ENCODE measurements at places on chromosomes 2 and 18.
A peak's percentile ranks its signal among the peaks of the same experiment; 100 is the strongest.

DNA sequence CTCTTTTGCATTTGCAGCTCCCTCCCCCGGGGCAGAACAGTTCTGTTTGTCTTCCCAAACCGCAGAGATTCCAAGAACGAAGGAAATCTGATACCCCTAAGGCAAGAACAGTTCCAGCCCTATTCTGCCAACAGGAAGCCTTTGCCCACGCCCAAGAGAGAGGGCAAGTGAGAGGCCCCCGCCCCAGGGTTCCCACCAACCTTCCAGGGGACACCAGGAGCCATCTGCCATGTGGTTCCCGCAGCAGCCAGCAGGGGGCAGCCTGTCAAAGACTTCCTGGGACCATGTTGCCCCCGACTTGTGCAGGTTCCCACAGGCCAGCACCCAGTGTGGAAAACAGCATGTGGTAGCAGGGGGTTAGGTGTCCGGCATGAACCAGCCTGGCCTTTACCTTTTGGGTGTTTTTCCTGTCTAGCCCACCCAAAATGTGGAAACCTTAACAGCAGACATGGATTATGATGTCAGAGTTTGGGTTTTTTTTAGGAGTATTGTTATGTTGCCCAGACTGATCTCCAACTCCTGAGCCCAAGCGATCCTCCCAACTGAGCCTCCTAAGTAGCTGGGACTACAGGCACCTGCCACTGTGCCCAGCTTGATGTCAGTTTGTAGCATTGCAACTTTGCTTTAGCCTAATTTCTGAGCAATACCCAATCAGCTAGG, 21.7 kb upstream of the EFHD1 start:
- peak; percentile 35 for DNase-seq

DNA sequence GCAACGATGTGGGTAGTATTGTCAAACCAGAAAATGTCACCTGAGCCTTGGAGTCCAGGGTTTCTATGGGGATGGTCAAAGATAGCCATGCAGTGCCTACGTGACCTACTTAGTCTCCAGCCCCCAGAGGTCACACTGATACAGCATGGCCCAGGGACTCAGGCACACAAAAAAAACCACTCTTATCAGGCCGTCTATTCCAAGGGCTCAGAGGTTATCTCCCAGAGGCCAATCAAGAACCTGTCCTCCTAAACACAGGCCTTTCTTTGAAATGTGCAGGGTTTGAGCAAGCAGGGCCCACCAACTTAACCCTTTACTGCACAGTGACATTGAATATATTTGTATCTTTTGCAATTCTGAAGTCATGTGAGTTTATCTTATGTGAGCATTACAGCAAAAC, 82.7 kb downstream of the MRO start:
- no peak for DNase-seq

- no peak for DNase-seq
These were observed 62.5 kb downstream of the GPR39 start for GRCh38 chr2:132479155-132479554.

- no peak for DNase-seq
These were observed 7.1 kb upstream of the PPP1R1C start for GRCh38 chr2:181978351-181979150.

GRCh38 chr2:94869552-94870439, 1.4 kb upstream of the TEKT4 start:
- no peak for DNase-seq

GRCh38 chr18:46702471-46702870, 45.5 kb upstream of the LOXHD1 start:
- DNase-seq, result no peak

- DNase-seq, result no peak
These were observed 35.0 kb upstream of the IL1R2 start for GRCh38 chr2:101956465-101957438.

DNA sequence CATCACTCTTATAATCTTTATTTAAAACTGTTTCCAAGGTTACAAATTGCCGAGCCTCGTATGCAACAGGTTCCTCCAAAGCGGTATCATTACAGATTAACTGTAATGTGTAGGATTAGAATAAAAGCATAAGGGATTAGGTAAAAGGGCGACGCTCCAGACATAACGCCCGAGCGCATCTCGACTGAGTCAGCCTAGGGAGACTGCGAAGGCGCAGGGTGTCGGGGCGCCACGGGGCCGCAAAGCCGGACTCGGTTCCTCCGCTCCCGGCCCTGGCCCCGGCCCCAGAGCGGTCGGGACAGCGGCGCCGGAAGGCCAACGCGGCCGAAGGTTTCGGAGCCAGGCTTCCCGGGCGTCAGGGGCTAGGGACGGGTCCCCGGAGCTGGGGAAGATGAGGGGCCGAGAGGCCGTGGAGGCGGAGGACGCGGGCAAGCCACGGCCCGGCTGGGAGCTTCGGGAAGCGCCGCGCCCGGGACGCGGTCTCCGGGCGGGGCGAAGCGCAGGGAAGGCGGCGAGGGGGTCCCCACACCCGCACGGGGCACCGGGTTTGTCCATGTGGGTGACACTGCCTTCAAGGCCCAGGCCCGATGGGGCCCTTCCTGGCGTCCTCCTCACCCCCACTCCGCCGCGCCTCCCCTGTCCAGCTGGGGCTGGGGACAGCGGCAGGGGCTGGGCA, 12.9 kb upstream of the SIX3 start:
- no peak for DNase-seq

- no peak for DNase-seq
These were observed 150.4 kb downstream of the HDAC4 start for GRCh38 chr2:239250216-239251081.

DNA sequence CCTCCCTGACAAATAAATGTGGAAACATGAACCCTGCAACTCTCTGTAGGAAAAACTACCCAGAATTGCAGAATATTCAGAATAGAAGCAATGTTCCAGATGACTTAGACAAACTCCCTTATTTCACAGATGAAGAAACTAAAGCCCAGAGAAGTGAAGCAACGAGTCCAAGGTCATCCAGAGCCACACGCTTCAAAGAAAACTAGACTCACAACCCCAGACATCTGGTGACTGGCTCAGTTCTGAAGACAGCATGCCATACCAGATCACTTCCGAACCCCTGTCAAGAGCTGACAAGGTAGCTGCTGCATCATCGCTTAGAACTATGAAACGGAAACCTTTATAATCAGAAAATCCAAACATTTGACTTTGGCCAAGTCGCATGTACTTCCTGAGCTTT, 101.3 kb downstream of the PID1 start:
- DNase-seq, result no peak

GRCh38 chr2:196563876-196564275, 75.6 kb upstream of the CCDC150 start:
- DNase-seq, result no peak

GRCh38 chr2:111221701-111222100, 101.0 kb downstream of the BCL2L11 start:
- no peak for DNase-seq

DNA sequence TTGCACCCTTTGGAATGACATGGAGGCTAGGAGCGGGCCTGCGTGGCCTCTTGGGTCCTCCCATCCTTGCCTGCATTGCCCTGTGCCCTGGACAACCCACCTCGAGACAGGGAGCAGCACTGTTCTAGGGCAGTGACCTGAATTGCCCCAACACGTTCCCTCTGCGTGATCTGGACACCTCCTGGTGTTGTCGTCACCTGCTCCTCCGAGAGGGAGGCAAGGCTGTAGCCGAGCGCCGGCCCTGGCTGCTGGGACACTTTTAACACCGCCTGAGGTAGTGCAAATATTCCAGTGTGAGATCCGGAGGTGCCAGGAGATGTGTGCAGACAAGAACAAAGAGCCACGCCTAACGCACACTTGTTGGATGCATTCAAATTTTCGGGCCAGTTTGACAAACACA, 131.5 kb downstream of the SMAD7 start:
- DNase-seq, result no peak

DNA sequence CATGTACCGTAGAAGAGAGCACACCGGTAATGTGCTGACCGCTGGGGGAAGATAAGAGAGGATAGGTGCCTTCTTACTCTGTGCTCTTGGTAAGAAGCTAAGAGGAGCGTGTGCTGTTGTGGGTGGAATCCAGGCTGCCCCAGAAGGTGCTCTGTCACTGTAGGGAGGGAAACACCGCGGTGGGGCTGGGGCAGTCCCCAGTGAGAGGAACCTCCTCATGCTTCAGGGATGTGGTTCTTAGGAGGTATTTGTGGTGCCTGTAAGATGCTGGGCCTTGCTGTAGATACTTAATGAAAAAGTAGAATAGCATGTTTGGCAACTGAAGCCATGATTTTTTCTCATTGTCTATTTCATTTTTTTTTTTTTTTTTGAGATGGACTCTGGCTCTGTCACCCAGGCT, 1.1 kb downstream of the COLEC11 start:
- DNase-seq, result no peak

- peak; percentile 3 for DNase-seq
These were observed 652 bp downstream of the PPM1B start for GRCh38 chr2:44169155-44169898.

DNA sequence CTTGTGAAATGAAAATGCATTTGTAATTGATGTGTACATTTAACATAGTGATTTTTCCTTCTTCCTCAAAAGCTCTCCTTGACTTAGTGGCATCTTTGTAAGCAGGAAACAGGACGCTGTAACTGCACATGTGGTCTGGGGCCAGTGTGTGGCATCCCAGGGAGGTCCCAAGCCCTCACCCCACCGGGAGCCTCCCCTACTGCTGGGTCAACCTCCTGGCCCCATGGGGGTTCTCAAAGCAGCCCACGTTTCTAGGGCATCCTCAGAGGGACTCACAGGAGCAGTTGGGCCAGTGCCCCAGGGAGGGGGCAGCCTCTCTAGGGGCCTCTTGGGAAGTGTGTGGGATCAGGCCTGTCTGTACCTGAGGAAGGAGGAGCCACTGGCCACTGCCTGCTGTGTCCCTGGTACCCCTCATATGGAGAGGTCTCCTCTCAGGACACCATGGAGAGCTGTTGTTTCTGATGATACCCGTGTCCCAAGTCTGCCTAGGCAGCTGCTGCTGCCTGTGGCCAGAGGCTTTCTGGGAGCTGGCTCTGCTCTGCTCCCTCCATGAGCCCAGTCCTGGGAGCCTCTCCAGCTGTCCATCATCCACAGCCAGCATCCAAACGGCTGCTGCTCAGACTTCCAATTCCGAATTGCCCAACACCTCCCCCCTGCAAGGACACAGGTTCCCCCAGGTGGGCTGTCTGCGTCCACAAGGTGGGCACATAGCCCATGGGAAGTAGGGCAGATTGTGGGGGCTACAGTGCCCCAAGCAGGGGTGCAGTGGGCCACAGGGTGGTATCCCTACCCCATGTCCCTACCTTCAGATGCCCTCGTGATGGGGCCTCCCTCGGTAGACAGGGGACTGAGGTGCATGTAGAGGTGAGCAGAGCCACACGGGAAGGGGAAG, 13.4 kb downstream of the ARHGEF4 start:
- no peak for DNase-seq

GRCh38 chr2:3198119-3198518, 179.5 kb downstream of the EIPR1 start:
- DNase-seq, result no peak

DNA sequence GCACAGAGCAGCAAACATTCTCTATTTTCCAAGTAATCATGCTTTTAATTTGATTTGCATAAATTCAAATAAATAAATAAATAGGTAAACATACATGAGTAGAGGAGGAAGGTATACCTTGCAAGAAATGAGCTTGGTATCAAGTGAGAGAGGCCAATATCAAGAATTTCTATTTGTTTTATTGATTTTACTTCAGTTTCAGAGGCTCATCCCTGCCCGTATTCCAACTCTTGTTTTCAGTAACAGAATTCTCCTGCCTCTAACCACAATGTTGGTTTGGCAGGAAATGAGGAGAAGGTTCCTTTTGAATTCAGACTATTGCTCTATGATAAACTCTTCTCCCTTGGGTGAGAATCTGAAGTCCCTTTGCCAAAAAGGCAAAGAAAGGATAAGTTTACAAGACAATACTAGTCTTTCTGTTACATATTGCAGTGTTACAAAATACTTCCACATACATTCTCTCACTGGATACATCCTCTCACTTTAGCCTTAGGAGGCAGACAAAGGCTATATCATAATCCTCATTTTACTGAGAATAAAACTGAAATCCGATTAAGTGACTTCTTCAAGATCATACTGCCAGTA, 68.3 kb upstream of the ZNF397 start:
- no peak for DNase-seq

- DNase-seq, result no peak
These were observed 791.9 kb upstream of the SOX11 start for GRCh38 chr2:4900242-4900641.

GRCh38 chr18:29879763-29880162, 1162.8 kb downstream of the DSC3 start:
- no peak for DNase-seq

- no peak for DNase-seq
These were observed 48.8 kb upstream of the TMEFF2 start for GRCh38 chr2:192243488-192243887.

- no peak for DNase-seq
These were observed 84.3 kb downstream of the PPP1R1C start for GRCh38 chr2:182069908-182070307.

DNA sequence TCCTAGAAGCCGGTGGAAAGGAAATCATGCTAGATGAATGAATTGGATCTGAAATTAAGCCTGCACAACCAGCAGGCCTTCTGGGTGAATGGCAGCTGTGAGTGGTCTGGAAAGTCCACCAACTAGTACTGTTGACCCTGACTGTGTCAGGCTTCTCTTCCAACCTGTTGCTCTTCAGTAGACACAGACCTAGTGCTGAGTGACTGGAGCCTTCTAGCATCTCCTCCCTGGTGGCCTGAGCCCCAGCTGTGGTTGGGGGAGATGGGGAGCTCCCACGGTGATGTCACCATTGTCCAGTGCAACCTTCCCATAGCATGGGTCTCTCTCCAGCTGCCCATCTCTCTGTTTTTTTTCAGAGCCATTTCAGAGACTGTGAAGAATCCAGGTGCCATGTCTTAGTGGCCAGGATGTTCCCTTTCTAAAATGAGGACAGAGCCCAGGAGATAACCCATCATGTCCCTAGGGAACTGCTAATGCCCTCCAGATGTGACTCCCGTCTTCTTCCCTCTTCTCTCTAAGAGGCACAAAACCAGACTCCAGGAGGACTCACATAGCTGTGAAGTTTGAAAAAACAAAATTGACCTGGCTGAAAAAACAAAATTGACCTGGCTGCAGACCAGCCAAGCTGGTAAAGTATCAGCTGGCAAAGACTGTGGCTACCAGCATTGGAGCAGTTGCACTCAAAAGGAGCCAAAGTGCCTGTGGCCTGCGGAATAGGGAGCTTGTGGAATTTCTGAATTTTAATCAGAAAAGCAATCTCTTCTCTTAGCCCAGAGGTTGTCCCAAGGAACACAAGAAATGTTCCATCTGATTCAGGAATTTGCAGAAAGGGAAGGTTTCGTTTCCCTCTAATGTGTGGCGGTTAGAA, 67.4 kb upstream of the RPL31 start:
- DNase-seq, result no peak

All from stimulated activated CD8-positive, alpha-beta memory T cell treated with anti-CD3 and anti-CD28 coated beads, Interleukin-7, amount 100 ng/mL, for 1 hour (primary cell).